RWPE1 (cell line): ENCODE measurements at places on chromosomes 2 and 18.

DNA sequence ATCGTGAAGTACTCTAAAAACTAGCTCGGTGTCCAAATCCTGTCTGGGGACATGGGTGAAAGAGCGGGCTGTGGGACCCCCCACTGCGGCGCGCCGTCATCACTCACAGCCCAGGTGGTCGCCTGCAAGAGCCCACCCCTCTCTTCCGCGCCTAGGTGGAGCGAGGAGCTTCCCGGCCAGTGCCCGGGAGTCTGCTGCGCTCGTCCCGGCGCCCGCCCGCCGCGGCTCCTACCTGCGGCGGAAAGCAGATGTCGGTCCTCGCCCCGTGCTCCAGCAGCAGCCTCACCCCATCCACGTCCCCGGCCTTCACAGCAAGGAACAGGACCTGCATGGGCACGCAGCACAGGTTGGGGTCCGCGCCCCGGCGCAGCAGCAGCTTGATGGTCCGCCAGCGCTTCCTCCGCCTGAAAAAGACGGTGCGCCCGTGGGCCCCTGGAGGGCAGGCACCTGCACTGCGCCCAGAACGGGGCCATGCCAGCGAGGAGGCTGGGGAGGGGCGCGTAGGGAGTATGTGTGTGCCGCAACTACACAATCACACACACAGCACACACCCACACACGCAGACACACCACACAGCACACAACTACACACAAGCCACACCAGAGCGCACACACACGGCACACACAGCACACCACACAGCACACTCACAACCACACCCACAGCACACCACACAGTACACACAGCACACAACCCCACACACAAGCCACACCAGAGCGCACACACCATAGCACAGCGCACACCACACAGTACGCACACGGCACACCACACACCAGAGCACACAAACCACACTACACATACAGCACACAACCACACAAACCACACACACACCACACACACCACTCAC lies 37.4 kb downstream of the ANKMY1 start:
- no peak for DNase-seq

DNA sequence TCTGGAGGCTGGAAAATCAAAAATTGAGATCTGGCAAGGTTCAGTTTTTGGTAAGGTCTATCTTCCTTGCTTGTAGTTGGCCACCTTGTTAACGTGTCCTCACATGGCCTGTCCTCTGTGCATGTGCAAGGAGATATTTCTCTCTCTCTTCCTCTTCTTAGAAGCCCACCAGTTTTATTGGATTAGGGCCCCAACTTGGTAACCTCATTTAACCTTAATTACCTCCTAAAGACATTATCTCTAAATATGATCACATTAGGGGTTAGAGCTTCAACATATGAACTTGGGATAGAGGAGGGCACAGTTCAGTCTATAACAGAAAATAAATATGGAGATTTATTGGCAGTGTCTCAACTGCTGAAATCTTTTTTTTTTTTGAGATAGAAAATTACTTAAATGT lies 19.6 kb upstream of the RND3 start:
- DNase-seq: no peak

DNA sequence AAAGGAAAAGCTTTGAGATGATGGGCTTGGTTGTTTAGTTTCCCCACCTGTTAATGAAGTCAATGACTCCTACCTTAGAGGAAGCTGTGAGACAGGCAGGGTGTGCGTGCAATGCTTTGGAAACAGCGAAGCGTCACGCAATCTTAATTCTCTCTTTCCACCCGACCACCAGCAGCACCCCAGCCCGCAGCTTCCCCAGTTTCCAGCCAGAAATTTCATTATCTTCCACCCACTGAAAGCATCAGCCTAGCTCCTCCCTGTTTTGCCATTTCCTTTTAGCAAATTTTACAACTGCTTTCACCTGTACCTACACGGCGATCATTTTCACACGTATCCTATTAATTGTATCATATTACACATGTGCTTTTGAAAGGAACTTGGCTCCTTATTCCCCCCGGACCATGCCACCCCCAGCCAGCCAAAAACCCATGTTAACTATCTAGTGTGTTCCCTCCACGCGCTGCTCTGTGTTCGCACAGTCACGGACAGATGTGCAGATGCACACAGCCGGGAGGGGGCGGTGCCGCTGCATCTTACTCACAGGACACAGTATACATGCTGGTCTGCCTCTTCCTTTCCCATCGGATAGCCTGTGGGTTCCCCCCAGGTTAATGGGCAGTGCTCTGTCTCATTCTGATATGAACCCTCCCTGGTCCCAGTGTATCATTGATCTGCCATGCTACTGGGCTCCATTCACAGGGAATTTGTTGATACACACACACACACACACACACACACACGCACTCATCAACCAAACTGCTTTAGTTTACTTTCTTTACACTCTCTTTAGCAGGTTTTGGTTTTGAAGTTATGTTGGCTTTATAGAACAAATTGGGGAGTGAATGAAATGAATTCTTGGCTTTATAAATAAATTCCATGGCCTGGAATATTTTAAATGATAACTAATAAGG lies 22.4 kb downstream of the CYP27C1 start:
- peak; percentile 73 for DNase-seq

GRCh38 chr2:204108330-204108751 lies 171.8 kb downstream of the ICOS start:
- peak; percentile 31 for DNase-seq

GRCh38 chr18:36467614-36468013 lies 170.1 kb downstream of the FHOD3 start:
- DNase-seq: no peak

DNA sequence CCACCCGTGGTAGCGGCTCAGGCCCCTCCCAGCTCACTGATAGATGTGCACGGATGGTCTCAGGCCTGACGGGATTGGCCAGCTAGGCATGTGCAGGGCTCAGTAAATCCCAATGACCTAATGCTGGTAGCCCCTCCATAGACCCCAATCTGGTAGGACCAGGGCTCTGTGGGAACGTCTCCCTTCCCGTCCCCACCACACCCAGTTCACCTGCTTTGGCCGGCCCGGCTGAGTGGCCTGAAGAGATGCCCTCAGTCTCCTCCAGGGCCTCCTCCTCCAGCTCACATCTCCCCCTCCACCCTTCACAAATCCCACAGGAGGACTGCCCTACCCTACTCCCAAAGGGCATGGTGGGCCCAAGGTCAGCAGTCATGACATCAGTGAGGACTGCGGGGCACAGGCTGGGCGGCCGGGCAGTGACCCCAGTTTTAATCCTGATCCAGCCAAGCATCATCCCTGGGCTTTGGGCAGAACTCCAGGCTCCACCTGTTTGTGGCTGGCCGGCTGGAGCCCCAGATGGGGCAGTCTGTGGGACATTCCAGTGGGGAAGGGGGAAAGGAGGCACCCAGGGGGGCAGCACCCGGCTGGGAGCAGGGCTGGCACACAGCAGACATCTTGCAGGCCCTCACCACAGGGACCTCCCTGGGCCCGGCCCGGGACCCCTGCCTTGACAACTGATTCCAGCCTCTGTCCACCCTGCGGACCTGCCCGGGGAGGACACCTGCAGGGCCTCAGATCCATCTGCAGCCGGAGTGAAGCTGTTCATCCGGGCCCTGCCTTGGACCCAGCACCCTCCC lies 2.3 kb downstream of the KIF1A start:
- DNase-seq: no peak

GRCh38 chr2:52113338-52113737 lies 1081.4 kb upstream of the NRXN1 start:
- no peak for DNase-seq

DNA sequence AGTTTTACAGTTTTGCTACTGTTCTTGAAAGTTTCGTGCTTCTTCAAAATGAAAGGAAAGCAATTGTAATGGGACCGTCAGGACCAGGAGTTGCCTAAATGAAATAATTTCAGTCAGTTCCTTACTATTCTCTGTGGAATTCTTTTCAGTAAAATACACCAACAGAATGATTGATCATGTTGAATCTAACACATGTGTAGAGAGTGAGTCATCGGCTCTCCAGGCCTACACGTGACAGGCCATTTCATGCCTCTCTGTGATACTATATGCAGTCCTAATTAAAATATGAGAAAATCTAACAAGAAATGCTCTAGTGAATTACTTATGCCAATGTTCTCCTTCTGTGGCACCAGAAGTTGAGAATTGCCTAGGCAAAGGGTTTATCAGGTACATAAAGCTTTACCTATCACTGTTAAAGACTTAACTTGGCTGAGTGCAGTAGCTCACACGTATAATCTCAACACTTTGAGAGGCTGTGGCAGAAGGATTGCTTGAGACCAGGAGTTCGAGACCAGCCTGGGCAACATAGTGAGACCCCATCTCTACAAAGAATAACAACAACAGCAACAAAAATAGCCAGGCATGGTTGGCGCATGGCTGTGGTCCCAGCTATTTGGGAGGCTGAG lies 199.4 kb downstream of the LRRTM1 start:
- DNase-seq: peak; percentile 42

DNA sequence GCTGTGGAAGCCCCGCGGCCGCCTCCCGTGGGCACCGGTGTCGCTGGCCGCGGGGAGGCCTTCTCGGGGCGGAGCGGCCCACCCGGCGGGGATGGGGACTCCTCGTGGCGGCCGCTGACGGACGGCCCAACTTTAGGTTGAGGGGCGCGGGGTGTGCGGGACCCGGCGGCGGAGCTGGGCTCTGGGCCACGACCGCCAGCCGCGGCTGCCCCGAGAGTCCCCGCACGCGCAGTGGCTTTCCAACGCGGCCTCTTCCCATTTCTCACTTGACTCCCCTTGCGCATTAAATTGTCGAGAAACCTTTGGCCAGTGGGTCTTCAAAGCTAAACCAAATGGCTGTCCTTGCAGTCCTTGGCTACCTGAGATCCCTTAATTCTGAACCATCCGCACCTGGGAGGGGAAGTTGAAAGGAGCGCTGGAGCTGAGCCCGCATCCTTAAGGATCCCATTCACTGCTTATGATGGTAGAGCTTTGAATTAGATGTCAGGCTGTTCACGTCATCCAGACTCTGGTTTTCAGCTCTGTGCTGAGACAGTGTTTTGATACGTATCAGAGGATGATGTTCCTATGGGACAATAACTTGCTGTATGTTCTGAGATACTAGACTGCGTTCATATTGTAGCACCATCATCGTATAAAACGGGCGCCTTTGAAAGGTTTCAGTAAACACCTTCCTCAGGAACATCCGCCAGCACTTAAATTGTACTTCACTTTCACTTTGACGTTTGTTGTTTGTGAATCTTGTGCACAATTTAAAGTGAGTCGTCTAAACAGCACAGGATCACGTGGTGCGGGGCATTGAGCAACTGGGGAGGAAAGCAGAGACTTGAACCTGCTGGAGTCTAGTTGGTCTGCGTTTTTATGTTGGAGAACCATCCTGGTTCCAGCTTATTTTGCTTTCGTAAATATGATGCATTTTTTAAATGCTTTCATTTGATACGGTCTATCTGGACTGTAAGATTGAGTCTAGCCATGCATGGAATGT lies 874 bp downstream of the CLIP4 start:
- peak; percentile 44 for DNase-seq

DNA sequence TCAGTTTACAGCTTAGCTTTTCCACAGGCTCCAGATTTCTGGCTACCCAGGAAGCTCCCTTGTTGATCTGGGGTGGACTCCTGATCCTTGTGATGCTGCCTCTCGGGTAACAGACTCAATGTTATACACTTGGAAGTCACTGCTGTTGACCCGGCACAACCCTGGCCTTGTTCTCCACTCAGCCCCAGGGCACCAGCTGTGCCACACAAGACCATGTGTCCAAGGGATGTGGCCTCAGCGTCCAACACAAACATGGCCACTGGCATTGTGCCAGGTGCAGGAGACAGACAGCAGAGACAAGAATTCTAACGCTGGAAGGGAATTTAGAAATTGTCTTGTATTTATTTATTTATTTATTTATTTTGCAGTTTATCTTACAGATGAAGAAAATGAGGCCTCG lies 39.0 kb upstream of the PPP4R1 start:
- no peak for DNase-seq

- DNase-seq: no peak
These were observed 468.2 kb upstream of the TNP1 start for GRCh38 chr2:217327953-217328621.

DNA sequence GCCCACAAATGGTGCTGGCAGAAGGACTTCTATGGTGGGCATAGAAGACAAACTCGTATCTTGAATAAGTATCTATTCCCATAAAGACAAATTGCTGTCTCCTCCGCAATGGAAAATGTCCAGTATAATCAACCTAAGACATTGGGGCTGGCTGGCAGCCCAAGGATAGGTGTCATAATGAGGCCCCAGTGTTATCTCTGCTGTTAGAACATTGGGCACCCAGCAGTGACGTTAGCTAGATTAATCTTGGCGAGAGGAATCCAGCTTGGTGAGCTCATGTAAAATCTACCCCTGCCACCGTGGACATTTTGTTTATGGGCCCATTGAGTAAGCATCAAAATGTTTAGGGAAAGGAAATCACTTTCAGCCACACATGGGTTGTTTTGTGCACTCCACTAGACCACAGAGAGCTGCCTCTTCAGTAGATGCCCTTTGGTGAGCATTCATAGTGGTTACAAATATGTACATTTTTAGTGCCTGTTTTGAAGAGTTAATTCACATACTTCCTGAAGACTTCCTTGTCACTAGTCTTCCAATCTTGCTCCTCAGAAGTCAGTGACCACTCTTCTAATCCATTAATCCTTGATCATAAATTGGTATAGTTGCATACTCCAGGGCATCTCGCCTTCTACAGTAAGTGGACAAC lies 48.2 kb upstream of the KDM3A start:
- no peak for DNase-seq

- DNase-seq: peak; percentile 7
These were observed 171.5 kb downstream of the CELF4 start for GRCh38 chr18:37393945-37394609.

DNA sequence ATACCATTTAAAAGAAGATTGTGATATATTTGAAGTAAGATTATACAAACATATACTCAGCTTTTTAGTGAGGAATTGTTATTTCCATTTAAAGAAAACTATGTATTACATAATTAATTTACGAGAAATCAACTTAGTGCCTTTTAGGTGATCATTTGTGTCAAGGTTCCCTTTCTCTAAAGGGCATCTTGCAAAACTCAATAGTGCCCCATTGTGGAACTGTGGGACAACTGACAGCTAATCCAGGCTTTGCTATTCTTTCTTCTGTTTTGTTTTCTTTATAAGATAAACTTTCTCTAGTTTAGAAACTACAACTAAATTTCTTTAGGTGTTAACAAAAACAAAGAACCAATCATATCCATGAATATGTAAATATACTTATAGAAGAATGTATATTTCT lies 24.3 kb upstream of the VIT start:
- DNase-seq: peak; percentile 10

GRCh38 chr2:172252154-172252553 lies 149.5 kb upstream of the DLX2 start:
- DNase-seq: no peak

DNA sequence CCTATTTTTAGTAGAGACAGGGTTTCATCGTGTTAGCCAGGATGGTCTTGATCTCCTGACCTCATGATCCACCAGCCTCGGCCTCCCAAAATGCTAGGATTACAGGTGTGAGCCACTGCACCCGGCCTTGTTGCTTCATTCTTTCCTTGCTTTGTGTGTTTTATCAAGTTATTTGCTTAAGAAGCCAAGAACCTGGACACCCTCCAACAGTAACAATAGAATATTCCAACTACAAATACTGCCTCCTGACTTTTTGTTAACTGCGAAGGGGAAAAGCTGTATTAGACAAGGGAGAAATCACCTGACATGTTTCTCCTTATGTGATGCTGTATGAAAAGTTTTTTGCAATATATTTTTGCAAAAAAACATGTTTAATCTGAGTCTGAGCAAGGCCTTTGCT lies 297.2 kb downstream of the NCKAP5 start:
- DNase-seq: no peak
